Fibroblast of lung (primary cell): ENCODE measurements at places on chromosomes 11 and 22. TPM values are rescaled to one million over a fixed set of nuclear protein-coding genes. Genes with fewer than 3 reads are reported as not detected.

GRCh38 chr22:39209756-39210155 lies 35.0 kb downstream of the PDGFB start:
- no peak overlapping the region for H3K4me3 ChIP-seq
- no peak for DNase-seq
- no peak overlapping the region for H3K27ac ChIP-seq
- H3K4me1 ChIP-seq, result peaks cover 9% of the 10 kb centered on the region

- DNase-seq, result no peak
- no peaks in the 10 kb centered on the region for H3K4me1 ChIP-seq
- H3K36me3 ChIP-seq, result no peaks in the 10 kb centered on the region
- H3K4me3 ChIP-seq, result no peak overlapping the region
Measured at GRCh38 chr11:59558270-59558643, 46.9 kb downstream of the OR4D9 start.

DNA sequence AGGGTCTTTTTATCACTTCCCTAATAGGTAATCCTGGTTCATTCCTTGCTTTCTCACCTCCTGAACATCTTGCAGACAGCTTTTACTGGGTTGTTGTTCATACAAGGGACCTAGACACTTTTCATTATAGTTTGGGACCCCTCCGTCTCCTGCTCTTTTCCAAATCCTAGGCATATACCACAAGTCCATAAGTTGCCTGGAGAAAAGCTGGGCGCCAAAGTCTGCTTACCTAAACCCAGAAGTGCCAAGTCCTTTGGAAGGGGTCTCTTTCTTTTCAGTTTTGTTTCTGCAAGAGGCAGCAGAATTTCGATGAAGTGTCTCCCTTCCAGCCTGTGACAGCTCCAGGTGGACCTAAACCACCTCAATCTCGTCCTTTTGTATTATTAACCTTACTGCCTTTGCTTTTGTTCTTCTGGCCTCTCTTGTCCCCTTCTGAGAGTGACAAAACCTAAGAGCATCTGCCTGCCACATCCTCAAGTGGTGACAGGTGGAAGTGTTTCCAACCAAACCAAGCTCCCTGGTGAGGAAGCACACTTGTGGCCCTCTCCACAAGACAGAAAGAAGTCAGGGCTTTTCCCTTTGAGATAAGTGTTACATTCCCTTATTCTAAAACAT lies 19.5 kb upstream of the P2RY6 start:
- no peak overlapping the region for H3K4me3 ChIP-seq
- no peaks in the 10 kb centered on the region for H3K36me3 ChIP-seq
- H3K27ac ChIP-seq, result no peak overlapping the region
- peaks cover 5% of the 10 kb centered on the region for H3K4me1 ChIP-seq

DNA sequence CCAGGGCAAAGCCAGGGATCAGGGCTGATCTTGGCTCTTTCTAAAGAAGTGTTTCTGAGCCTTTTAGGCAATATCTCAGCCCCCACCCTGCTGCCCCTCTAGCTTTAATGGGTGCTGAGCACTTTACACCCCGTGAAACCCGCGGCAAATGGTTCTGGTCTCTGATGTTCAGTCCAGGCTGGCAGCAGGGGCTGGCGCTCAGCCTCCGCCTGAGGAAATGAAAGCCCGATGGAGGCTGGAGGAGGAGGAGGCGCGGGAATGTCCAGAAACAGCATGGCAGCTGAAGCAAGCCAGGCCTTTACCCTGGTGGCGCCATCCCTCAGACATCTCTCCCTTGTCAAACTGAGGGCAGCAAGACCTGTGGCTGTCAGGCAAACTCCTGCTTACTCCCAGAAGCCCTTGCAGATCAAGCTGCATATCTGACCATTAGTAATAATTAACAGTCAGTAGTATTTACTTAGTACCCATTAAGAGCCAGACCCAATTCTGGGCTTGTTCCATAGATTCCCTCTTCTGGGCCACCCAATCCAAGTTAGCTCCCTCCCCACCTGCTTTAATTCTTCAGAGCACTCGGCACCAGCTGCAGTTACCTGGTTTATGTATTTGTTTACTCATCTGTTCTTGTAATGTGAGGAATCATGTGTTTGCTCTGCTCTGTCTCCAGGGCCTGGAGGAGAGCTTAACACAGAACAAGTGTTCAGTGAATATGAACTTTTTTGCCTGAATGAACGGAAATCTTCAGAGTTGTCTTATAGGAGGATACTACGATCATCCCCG lies 15.0 kb upstream of the ALX4 start:
- no peak overlapping the region for H3K27ac ChIP-seq
- H3K36me3 ChIP-seq, result no peaks in the 10 kb centered on the region
- no peak overlapping the region for H3K4me3 ChIP-seq
- H3K27me3 ChIP-seq, result peaks cover 61% of the 10 kb centered on the region

DNA sequence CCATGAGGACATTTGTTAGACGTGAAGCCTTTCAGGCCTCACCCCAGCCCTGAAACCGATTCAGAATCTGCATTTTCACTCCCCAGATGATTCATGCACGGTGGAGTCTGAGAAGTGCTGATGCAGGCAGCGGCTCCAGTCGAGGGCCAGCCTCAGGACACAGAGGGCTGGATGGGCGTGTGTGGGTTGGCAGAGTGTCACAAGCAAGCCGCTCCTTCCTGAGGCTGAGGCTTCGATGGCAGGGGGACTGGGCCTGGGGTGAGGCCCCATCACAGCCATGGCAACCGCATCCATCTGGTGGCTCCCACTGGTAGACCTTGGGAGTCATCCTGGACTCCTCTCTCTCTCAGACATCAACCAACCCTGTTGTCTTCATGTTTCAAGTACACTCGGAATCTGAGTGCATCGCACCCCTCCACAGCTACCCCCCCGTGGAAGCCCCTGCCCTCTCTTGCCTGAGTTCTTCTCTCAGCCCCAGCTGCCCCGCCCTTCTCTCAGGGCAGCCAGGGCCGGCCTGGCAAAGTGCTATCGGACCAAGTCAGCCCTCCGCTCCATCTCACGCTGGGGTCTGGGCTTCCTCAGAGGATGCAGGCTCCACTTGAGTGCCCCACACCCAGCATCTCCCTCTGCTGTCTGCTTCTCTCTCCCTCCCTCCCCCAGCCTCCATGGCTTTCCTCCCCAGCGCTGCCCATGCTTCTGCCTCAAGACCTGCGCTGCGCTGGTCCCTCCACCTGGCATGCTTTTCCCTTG lies 10.6 kb downstream of the KCNC1 start:
- no peak overlapping the region for H3K27ac ChIP-seq
- no peak overlapping the region for H3K4me3 ChIP-seq
- H3K27me3 ChIP-seq, result no peaks in the 10 kb centered on the region
- no peak for DNase-seq

- peaks cover 9% of the 10 kb centered on the region for H3K36me3 ChIP-seq
- H3K4me1 ChIP-seq, result peaks cover 21% of the 10 kb centered on the region
- peak overlapping the region; percentile 61 for H3K4me3 ChIP-seq
- peaks cover 11% of the 10 kb centered on the region for H3K27me3 ChIP-seq
- DNase-seq, result peak; percentile 35
- peak overlapping the region; percentile 71 for H3K27ac ChIP-seq
Measured at GRCh38 chr22:50526834-50527801, 1.7 kb upstream of the SCO2 start.

OR2AG2 gene
- total RNA-seq, result under 0.01 TPM in 2 replicates

CCDC87 gene
- total RNA-seq, result 0.26 and 0.33 TPM in 2 replicates
